HCEC 1CT (cell line): ENCODE measurements at places on chromosomes 11 and 22.

DNA sequence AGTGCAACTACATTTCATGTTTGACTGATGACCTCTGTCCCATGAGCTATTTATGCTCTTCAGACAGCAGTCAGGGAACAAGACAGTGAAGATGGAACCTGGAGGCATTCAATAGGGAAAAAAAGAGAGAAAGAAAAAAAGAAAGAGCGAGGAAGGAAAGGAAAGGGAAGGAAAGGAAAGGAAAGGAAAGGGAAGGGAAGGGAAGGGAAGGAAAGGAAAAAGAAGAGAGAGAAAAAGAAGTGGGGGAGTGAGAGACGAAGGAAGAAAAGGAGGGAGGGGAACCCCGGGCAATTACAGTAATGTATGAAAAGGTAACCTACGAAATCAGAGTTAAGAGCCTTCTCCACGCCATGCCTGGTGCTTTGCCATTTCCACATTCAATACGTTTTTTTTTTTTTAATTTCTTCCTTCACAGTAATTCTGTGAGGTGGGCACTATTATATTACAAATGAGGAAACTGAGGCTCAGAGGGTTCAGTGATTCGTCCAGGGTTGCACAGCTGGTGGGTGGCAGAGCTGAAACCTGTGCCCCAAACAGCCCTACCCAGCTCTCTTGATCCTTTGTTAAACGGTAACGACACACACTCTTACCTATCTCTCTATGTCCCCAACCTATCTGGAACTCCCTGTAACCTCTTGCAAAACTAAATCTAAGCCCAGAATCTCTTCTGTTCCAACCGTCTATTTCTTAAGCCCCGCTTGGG is 39.3 kb downstream of the ETS1 start:
- DNase-seq, result no peak

- DNase-seq, result no peak
Measured at GRCh38 chr11:78187366-78188285, 800 bp downstream of the KCTD21 start.

- no peak for DNase-seq
Measured at GRCh38 chr22:46796566-46797195, 34.2 kb downstream of the TBC1D22A start.

DNA sequence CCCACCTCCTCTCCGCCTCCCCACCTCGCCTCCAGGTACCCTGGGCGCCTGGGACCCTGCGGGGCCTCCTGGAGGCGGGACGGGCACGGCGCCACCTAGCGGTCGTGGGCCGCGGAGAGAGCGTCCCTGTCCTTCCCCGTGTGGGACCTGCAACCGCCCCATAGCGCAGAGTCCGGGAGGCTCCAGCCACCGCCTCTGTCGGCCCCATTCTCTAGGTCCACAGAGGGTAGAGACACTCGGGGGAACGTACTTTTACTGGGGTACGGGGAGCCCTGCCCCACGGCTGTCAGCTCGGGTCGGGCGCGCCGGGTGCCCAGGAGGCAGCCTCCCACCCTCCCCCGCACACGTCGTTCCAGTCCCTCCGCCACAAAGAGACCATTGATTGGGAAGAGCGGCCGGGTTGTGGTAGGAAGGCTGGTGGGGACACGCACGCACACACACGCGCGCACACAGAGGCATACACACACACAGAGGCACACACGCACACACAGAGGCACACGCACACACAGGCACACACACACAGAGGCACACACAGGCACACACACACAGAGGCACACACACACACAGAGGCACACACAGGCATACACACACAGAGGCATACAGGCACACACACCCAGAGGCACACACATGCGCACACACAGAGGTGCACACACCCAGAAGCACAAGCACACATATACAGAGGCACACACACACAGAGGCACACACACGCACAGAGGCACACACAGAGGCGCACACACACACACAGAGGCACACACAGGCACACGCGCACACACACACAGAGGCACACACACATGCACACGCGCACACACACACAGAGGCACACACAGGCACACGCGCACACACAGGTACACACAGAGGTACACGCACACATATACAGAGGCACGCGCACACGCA is 12.6 kb upstream of the NECTIN1 start:
- no peak for DNase-seq

- DNase-seq, result no peak
Measured at GRCh38 chr11:89015614-89016013, 50.2 kb downstream of the GRM5 start.

- DNase-seq, result peak; percentile 51
Measured at GRCh38 chr11:129251067-129251466, 58.9 kb upstream of the ARHGAP32 start.

DNA sequence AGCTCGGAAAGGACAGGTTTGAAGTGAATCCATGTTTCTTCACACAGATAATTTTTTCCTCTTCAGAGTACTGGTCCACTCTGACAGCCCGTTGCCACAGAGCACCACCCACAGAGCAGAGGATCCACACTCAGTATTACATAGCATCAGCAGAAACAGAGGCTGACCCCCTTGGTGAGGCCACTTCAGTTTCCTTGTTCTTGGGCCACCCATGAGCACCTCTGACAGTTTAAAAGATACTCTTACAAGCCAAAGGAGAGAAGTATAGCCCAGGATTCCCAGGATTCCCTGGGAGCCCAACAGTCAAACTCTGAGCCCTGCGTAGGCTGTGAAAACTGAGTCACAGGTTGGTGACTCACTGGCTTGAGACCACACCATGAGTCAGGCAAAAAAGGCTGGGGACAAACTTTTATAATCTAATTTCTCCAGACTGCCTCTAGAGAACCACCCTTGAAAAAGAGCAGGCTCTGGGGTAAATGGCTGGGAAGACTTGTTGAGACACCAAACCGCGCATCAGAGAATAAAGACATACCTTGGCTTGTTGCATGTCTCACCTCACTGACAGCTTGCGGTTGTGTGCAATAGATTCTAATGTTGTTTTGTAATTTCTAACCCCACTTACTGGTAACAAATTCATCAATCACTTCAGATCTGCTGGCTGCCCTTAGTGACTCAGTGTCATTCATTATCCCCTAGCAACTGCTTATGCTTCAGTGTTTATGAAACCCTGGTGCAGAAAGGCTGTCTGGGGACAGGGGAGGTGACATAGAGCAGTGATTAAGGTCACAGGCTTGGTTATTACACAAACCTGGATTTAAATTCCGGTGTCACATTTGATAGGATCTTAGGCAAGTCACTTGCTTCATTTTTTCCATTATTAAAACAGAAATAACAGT is 56.9 kb upstream of the PRSS23 start:
- peak; percentile 99 for DNase-seq

DNA sequence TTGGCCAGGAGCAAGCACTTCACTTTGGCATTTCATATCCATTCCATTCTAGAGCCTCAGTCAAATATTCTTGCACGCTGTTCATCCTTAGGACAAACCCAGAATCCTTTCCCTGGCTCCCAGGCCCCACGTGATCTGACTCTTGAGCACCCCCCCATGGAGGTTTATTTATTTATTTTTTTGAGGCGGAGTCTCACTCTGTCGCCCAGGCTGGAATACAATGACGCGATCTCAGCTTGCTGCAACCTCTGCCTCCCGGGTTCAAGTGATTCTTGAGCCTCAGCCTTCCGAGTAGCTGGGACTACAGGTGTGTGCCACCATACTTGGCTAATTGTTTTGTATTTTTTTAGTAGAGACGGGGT is 12.7 kb upstream of the TSGA10IP start:
- peak; percentile 27 for DNase-seq

- DNase-seq, result no peak
Measured at GRCh38 chr22:48233586-48233985, 1471.1 kb downstream of the TBC1D22A start.

GRCh38 chr11:85955531-85955930 is 100.3 kb downstream of the CCDC83 start:
- DNase-seq, result peak; percentile 57

DNA sequence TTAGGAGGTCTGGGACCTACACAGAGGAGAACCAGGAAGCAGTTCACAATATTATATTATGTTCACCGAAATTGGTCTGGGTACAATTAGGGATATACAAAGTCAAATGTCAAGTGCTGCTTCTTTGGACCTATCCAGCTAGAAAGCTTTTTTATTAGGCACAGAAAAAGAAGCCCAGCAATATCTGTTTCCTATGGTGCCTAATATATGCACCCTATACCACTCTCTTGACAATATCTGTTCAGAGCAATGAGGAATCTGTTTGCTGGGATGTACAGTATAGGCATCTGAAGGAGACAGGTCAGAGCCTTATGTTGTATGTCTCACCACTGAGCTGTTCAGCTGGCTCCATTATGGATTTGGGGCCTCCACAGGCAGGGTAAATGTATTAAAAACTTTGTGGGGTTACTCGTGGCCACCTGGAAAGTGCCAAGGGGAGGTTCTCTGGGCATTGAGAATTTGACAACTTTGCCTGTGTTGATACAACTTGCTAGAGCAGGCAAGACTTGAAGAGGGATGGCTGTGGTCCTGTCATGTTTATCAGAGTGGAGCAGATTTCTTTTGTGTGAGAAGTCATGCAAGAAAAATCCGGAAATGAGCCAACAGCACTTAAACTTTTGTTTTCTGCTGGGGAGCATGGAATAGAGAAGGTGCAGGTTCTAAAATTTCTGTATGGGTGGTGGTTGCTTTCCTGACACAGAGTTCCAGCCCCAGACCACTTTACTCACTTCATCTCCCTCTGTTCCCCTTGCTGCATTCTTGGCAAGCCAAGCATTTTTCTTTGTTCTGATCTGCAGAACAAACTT is 10.1 kb downstream of the STIM1 start:
- peak; percentile 69 for DNase-seq

DNA sequence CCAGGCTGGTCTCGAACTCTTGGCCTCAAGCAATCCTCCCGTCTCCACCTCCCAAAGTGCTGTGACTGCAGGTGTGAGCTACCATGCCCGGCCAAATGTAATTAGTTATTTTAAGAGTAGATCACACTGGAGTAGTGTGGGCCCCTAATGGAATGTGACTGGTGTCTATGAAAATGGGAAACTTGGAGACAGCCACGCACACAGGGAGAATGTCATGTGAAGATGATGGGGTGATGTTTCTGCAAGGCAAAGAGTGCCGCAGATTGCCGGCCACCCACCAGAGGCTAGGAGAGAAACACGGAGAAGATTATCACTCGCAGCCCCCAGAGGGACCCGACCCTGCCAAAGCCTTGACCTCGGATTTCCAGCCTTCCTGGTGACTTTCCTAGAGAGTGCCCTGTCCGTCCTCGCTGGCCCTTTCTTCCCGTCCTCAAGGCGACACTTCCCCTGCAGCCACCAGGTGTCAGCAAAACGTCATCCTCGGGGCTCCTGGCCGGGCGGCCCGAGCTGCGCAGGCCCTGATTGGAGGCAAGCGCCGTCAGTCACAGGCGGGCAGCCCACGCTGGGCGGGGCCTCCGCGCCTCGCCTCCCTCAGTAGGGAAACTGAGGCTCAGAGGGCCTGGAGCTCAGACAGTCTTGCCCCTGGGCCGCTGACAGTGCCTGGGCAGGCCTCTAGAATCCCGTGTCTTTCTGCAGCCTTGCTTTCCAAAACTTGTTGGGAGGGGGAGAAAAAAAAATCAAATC is 16.3 kb downstream of the CRYBB2 start:
- peak; percentile 12 for DNase-seq

GRCh38 chr11:69132301-69132670 is 23.4 kb upstream of the SMIM38 start:
- DNase-seq, result no peak

DNA sequence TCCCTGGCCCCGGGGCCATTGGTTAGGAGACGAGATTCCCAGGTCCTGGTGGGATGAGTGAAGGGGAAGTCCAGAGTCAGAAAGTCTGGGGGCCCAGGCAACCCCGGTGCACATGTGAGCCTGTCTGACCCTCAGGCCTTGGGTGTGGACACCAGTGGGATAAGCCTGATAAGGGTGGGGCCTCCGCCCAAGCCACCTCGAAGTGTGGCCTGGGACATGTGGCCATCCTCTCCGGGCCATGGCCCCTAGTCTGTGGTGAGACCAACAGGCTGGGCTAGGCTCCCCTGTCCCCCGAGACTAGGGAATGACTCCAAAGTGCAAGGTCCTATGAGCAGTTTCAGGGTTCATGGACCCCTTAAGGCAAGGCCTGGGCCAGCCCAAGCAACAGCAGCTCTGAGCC is 6.3 kb downstream of the CABP7 start:
- DNase-seq, result no peak

GRCh38 chr11:396511-396947 is 2.5 kb downstream of the PKP3 start:
- DNase-seq, result peak; percentile 50

- DNase-seq, result no peak
Measured at GRCh38 chr11:97996762-97997161, 1024.0 kb upstream of the CNTN5 start.

DNA sequence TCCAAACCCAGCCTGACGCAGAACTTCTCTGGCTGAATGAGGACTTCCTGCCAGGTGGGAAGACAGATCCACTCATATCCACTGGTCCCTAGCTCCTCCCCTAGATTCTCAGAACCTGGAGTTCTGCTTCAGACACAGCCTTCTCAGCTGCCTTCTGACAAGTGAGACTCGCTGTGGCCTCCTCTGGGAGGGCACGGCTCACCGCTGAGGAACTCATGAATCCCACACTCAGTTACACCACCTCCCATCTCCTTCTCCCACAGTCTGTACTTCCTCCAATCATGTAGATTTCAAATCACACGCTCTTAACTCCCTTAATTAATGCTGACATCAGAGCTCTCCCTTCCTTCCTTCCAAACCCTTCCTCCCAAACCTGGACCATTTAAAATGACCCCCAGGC is 86.4 kb upstream of the TMEM45B start:
- DNase-seq, result no peak

- DNase-seq, result no peak
Measured at GRCh38 chr11:112499153-112499880, 238.7 kb upstream of the PLET1 start.

DNA sequence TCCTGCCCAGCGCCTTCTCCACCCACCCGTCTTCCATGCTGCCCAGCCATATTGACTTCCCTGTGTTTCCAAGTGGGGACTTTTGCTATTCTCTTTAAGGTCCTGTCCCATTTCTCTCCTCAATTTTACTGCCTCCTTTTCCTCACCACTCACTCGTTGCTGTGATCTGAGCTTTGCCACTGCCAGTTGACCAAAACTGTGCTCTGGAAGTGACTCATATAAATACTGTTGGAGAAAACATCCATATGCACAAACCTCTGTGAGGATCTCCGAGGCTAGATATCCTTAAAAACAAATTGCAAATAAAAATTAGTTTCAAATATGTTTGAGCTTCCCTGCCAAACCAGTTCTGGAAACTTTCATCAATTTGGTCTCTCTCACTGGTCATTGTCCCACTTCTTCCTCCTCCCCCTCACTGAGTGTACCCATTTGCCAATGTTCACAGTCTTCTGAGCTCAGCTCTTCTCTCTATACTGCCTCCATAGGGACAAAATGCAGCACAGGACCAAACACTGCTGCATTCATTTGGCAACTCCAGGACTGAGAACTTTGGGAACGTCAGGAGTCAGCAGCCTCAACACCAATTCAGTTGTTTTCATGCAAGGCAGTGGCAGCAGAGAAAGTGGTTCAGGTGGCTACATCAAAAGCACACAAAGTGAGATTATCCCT is 34.0 kb upstream of the MMP13 start:
- peak; percentile 73 for DNase-seq

- DNase-seq, result no peak
Measured at GRCh38 chr22:31605851-31606585, 56.0 kb downstream of the PISD start.

DNA sequence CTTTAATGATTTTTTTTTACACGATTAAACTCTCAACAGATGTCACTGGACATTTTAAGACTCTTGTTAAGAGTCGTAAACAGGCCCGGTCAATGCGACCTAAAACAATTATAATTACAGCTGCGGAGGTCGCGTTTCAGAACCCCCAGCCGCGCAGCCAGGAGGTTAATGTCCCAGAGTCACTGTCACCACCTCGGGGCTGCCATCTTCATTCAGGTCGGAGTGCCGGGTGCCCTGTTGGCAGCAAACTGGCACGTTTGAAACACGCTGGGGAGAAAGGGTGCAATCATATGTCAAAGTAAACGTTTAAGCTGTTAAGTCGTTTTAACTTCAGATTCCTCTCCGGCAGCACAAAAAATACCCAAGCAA is 711 bp upstream of the PHF21B start:
- DNase-seq, result no peak
